ENCODE measurements at places on chromosomes 16 and 17.

- no peak for DNase-seq
These were observed 12.9 kb downstream of the GJD3 start for GRCh38 chr17:40351359-40352236.

DNA sequence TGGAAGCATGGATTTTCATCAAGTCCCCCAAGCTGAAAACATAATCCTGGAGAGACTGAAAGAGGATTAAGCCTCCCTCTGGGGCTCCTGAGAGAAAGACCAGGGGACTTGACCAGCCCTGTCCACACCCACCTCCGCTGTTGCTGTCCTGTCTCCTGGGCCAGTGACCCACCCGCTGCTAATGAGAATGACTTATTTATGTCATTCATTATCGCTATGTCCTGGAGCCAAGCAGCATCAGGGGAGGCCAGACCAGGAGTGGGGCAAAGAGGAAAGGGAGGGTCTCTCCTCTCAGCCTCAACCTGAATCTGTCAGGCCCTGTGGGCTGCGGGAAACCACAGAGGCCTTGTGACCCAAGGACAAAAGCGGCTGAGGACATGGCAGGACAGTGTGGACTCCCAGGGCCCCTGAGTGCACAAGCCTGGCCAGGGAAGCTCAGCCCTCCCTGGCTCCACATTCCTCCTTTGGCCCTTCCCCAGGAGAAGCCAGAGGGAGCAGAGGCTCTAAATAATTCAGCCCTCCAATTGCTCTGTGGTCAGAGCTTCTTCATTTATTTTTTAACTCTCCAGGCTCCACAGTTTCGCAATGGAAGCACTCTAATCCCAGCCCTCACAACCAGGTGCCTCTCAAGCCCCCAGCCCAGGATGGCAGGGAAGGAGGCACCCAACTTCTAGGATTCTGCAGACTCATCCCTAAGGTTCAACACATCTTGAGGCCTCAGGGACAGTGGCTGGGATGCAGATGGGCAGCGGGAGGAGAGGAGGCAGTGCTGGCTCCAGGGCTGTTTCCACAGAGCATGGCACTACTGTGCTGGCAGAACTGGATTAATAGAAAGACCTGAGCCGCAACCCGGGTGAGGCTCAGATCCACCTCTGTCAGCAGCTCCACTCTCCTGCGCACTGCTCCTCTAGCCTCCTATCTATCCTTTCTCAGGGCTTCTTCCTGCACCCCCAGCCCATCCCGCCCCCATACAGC lies 19.1 kb downstream of the CUEDC1 start:
- no peak for DNase-seq

DNA sequence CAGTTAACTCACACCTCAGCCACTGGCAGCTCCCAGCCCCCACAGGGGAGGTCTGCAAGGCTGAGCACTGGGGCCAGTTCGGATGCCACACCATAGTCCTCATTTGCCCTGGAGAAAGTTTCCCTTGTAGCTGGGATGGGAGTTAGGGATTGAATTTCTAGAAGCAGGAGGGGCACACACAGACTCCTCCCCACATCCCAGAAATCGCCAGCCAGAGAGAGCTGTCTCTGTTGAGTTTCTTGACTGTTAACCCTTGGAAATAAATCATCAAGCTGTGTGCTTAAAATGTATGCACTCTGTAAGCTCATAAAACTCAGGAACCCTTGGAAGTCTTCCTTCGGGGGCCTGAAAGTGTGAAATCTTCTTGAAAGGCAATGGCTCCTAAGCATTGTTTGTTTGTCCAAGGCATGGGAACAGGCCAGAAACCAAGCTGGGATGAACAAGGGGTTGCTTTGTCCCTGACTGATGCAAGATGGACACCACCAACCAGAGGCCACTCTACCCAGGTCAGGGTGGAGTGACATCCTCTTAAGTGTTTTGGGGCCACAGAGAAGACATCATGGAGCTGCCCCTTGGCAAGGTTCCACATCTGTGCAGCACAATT lies 394 bp upstream of the PRM3 start:
- no peak for DNase-seq

GRCh38 chr16:58306327-58306726 lies 11.5 kb upstream of the PRSS54 start:
- peak; percentile 70 for DNase-seq

DNA sequence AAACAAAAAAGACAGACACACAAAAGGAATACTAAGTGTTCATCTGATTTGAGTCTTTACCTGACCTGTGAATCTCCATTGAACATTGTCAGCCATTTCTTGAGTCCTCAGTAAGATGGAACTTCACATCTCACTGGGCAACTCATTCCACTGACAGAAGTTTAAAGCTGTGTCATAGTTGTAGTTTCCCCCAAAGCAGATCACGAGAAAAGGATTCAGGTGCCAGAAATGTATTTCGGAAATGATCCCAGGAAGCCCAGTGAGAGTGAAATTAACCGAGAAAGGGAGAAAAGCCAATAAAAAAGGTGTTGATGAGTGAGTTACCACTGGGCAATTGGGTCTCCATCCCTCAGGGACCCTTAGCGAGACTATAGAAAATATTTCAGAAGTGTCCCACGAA lies 6.5 kb downstream of the CHD9 start:
- no peak for DNase-seq

DNA sequence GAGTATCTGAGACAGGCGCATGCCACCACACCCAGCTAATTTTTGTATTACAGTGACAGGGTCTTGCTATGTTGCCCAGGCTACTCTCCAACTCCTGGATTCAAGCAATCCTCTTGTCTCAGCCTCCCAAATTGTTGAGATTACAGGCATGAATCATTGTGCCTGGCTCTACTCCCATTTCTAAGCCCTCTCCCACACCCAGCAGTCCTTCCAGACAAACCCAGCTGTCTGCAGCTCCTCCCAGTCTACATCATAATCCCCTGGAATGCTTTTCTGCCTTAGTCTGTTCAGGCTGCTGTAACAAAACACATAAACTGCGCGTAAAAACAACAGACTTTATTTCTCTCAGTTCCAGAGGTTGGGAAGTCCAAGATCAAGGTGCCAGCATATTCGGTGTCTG lies 144.5 kb downstream of the GRIN2A start:
- no peak for DNase-seq

- no peak for DNase-seq
These were observed 16.0 kb upstream of the SP6 start for GRCh38 chr17:47866941-47867340.

- peak; percentile 81 for DNase-seq
These were observed 9.3 kb downstream of the GJD3 start for GRCh38 chr17:40355123-40355803.

DNA sequence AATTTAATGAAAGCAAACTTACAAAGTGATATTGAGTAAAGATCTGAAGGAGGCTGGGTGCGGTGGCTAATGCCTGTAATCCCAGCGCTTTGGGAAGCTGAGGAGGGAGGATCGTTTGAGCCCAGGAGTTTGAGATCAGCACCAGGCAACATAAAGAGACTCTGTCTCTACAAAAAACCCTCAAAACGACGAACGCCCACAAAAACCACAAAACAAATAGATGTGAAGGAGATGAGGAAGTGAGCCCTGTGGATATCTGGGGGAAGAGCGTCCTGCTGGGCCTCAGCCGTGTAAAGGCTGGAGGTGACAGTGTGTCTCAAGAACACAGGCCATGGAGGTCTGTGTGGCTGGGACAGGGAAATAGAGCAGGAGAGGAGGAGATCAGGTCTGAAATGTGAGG lies 68.8 kb downstream of the ITFG1 start:
- peak; percentile 6 for DNase-seq

DNA sequence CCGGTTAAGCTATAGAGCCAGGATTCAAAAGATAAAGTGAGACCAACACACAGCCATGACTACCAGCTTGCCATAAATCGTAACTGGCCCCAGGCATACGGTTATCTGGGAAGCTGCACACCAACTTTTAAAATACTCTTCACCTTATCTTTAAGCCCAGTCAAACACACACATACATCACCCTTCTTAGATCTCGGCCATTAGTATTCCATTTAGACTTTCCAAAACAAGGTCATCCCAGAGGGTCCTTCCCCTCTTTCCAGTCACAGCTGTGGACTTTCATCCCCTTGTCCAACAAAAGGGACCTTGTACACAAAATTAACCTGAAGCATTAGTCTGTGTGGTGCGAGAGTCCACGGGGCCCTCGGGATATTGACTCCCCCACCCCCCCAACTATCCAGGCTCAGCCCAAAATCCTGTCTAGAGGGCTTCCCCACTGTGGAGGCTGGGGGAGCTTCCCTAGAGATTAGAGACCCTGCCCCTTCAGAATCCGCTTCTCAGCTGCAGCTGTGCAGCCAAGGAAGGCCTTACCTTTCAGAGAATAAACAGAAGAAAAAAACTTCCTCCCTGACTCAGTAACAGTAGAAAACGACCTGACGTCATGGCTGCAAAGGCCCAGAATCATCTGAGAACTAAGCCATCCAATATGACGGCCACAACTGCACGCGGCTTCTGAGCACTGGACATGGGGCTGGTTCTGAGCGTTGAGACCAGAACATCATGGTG lies 9.9 kb downstream of the ZFHX3 start:
- DNase-seq, result no peak

DNA sequence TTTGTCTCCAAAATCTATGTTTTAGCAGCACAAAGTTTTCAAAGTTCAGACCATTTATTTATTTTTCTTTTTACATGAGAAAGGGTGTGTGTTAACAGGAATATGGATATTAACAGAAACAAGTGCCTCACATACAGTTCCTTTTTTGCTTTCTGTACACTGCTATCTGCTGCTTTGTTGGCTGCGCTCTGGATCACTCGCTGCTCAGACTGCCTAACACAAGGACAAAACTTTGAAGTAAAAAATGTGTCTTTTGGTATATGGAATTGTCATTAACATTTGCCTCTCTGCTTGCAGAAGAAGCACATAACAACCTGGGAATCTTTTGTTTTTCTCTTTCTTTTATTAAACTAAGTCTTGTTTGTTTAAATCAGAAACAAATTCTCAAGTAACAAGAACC lies 262.8 kb downstream of the ZFHX3 start:
- no peak for DNase-seq

GRCh38 chr17:13572581-13572980 lies 29.1 kb downstream of the HS3ST3A1 start:
- DNase-seq, result no peak

DNA sequence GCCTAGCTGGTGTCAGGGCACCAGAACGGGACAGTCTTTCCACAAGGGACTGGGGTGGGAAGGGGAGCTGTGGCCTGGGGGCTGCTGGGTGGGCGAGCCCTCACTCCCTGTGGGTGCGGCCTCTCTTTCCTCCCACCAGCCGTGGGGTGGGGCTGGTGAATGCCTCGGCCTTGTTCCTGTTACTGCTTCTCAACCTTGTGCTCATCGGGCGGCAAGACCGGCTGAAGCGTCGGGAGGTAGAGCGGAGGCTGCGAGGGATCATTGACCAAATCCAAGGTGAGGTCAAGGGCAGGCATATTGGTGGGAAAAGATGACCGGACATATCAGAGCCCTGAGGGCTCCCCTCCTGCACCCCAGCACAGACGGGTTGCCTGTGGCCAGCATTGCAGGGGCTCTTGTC lies 29.2 kb downstream of the CASKIN2 start:
- DNase-seq, result no peak

DNA sequence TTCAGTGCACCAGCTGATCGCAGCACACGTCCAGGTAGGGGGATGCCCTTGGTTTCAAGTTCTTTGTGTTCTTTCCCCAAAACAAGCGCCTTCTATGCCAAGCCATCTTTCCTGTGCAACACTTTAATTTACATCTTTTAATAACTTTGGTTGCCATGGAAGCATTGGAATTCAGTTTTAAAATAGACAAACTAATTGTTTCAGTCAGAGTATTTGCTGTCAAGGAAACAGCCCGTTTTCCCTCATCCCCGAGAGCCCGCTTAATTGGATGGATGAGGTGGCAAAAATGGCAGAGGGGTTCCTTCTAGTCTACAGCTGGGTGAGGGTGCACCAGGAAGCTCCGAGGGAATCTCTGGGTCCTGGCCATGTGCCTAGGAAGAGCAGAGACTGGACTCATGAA lies 793.7 kb upstream of the EEF2KMT start:
- no peak for DNase-seq

DNA sequence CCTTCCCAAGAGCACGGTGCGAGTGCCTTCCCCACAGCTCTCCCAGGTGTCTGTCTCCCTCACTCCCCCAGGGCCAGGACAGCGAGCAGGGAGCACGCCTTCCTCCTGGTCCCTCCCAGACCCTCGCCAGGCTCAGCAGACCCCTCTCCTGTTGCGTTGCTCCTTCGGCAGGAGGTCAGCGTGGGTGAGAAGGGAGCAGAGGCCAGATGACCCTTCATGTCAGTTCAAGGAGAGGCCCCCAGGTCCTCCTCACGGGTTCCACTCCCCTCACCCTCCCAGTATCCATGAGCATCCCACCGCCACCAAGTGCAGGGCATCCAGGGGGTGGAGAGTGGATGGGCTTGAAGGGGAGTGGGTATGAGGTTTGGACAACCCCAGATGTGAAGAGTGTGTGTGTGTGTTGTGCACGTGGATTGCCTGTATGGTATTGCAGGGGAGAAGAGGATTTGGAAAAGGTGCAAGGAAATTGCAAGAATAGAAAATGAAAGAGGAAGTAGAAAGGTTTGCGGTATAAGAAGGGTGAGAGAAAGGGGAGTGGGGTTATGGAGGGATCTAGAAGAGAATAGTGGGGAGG lies 17.7 kb downstream of the SGCA start:
- DNase-seq, result no peak
